ENCODE measurements at places on chromosomes 7 and 10.

DNA sequence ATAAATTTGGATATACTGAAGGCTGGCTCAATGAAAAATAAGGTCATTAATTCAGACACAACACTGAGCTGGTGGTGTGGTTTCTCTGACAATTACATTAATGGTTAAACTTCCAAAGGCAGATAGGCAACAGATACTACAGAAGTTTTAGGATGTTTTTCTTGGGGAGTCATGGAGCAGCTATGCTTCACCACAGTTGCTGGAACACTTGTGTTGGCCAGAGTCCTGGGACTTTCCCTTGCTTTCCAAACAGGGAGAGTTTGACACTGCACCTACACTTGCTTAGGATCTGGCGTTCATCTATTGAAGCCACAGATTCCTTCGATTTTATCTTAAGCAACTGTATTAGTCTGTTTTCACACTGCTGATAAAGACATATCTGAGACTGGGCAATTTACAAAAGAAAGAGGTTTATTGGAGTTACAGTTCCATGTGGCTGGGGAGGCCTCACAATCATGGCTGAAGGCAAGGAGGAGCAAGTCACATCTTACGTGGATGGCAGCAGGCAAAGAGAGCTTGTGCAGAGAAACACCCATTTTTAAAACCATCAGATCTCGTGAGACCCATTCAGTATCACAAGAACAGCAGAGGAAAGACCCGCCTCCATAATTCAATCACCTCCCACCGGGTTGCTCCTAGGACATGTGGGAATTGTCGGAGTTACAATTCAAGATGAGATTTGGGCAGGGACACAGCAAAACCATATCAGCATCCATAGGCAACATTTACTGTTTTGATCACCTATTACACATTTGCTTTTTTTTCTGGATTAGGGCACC lies 27.8 kb upstream of the TMEM178B start:
- DNase-seq: no peak

DNA sequence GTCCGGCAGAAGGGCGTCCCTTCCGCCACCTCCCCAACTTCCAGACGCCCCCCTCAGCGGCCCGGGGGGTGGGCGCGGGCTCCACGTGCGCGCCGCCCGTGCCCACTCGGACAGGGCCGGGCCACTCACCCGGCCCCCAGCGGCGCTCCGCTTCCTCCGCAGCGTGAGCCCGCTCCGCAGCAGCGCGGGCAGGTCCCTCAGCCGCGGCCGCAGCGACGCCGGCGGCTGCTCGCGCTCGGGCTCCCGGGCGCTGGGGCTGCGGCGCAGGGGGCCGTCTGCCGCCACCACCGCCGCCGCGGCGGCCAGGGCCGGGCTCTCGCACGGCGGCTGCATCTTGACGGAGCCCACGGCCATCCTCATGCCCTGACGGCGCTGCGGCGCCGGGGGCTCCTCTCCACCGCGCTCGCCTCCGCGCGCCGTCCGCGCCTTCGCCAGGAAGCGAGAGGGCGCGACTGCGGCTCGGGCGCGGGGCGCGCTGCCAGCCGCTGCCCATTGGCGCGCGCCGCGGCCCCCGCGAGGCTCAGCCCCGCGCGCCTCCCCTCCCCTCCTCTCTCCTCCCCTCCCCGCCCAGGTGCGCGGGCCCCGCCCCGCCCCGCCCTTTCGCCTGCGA lies at the start of gene RAPGEF5:
RAPGEF5 (minus strand) TSS at position 454 of the 610 bp plus-strand sequence; CDS start at position 360, 94 bp downstream.
- peak; percentile 53 for DNase-seq

DNA sequence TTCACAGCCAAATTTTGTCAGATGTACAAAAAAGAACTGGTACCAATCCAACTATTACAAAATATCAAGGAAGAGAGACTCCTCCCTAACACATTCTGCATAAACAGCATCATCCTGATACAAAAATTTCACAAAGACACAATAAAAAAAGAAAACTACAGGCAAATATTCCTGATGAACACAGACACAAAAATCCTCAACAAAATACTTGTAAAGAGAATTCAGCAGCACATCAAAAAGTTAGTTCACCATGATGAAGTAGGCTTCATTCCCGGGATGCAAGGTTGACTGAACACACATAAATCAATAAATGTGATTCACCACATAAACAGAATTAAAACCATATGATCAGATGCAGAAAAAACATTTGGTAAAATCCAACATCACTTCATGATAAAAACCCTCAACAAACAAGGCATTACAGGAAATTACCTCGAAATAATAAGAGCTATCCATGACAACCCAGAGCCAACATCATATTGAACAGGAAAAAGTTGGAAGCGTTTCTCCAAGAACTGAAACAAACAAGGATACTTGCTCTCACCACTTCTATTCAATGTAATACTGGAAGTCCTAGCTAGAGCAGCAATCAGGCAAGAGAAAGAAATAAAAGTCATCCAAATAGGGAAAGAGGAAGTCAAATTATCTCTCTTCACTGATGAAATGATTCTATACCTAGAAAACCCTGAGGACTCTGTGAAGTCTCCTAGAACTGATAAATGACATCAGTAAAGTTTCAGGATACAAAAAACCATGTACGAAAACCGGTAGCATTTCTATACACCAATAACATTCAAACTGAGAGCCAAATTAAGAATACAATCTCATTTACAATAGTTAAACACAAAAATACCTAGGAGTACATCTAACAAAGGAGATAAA lies 223.1 kb downstream of the REEP3 start:
- DNase-seq: no peak

GRCh38 chr7:40506158-40506557 lies 371.4 kb downstream of the SUGCT start:
- DNase-seq: no peak

GRCh38 chr10:54402576-54402975 lies 398.5 kb downstream of the PCDH15 start:
- no peak for DNase-seq

DNA sequence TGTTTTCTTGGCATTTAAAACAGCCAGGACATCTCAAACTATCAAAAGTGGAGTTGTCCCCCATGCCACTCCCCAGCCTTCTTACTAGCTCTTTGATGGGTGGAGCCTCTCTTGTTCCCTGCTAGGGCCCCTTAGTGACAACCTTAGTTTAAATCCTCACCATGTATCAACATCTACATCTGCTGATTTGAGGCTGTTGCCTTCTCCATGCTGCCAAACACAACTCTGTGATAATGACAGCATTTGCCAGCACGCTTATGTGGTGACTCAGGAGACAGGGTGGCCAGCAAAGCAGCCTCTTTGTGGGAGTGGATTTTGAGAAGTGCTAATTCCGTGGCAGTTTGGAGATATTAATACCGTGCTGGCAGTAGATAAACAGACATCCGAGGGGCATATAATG lies 145.4 kb downstream of the LRRC4 start:
- DNase-seq: no peak

- DNase-seq: no peak
These were observed 2.4 kb upstream of the ITPRIP start for GRCh38 chr10:104340641-104341040.

GRCh38 chr7:129831424-129832058 lies 121.2 kb downstream of the UBE2H start:
- no peak for DNase-seq

DNA sequence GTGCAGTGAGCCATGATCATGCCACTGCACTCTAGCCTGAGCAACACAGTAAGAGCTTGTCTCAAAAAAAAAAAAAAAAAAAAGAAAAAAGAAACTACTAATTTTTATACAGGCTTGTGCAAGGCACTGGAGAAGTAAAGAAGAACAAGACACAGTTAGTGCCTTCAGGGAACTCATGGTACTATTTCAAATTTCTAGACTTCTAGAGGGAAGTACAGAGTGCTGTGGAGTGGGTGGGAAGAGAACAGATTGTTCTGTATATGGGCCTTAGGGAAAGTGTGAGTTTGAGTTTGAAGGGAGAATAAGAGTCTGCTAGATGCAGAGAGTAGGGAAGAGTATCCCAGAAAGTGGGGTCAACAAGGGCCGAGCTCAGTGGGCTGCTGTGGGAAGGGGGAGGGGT lies 234.8 kb downstream of the PHTF2 start:
- no peak for DNase-seq

GRCh38 chr10:18155321-18155720 lies 15.1 kb downstream of the CACNB2 start:
- no peak for DNase-seq

GRCh38 chr7:155355745-155356144 lies 58.1 kb downstream of the INSIG1 start:
- DNase-seq: no peak

GRCh38 chr7:2643386-2644219 lies 11.8 kb downstream of the TTYH3 start:
- DNase-seq: no peak

- no peak for DNase-seq
These were observed 656 bp downstream of the VSTM4 start for GRCh38 chr10:49114718-49115014.

- DNase-seq: no peak
These were observed 143.8 kb downstream of the HGF start for GRCh38 chr7:81626008-81626407.

DNA sequence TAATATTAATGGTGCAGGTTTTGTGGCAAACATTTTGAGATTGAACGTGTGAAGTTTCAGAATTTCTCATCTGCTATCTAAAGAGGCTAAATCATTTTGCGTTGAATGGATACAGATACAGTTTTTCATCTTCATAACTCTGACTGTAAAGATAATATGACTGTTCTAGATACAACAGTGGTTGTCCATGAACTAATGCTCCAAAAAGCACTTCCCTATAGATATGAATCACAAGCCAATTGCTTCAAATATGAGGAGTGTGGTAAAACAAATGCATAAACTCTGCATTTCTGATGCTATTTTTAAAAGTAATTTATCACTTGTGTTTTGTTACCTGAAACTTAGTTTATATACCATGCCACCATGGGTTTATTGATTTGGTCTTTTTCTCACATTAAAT lies 750.1 kb downstream of the MAGI2 start:
- no peak for DNase-seq

DNA sequence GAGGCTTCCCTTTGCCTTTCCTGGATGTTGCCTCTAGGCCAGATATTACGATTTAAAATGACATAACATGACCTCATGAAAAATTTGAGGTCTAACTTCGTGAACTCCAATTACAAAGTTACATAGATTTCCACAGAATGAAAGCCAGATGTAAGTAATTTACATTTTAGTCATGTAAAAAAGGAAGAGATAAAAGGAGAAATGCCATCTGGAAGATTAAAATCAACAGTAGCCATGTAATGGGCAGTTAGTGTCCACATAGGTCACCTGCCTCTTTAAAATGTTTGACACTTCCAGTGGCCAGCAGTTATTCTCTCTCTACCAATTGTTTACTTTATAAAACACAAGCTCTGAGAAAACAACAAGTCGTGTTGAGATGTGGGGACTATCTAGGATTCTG lies 4.1 kb upstream of the VSTM2A start:
- DNase-seq: no peak

DNA sequence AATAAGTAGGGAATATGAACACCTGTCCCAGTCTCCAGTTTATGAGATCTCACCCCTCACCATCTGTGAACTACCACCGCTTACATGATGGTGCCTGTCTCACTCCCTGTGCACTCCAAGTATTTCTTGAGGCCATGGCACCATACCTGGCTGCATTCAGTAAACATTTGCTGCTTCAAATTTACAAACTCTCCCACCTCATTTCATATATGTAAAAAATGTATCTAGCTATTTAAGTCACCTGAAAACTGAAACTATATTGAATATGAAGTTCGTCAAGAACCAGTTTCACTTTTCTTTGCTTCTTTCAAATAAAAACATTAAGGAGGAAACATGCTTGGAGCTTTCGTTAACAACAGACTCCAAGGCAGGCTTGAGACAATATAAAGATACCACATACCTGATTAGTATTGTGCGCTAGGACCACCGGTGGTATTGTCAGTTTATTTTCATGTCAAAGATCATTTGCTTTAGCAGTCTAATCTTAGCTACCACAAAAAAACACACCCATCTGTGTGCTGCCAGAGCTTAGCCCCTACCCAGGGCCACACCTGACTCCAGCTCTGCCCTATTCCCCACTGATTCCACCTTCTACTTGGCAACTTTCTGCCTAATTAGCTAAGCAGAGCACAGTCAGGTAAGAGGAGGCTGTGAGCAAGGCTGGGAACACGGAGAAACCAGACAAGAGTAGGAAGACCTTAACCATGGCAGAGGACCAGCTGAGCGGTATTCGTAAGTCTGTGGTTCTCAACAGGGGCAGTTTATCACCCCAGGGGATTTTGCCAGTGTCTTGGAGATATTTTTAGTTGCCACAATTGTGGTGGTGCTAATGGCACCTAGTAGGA lies 92.0 kb downstream of the ZFAND4 start:
- DNase-seq: no peak

DNA sequence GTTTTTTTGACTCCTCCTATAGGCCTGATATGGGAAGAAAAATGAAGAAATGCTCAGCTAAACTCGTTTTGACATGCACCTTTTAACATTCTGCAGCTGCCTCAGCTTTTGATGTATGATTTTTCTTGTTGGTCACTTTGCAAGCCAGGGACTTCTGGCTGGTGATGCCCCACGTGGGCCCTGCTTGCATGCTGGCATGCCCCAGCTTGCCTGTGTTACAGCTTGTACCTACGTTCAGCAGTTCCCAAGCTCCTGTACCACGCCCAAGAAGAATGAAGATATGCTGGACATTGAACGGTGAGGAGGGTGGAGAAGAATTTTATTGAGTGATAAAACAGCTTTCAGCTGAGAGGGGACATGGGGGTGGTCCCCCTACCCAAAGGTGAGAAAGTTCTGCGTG lies 245.6 kb upstream of the FZD8 start:
- no peak for DNase-seq

- no peak for DNase-seq
These were observed 237.1 kb upstream of the SHH start for GRCh38 chr7:156049366-156049765.

DNA sequence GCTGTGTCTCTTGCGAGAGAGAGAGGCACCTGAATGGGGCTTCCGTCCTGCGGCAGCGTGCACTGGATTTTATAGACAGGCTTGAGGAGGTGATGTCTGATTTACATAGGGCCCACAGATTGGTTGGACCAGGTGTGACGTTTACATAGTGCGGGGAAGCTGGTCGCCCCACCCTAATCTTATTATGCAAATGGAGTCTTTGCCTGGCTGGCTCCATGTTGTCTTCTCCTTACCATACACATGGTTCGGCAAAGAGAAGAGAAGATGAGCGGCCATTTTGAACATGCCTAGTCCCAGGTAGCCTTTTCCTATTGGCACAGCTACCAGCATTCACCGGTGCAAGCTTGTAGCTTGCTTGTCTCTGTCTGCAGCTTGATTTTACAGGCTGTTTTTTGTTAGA lies 238.5 kb upstream of the GALNT17 start:
- no peak for DNase-seq

- DNase-seq: no peak
These were observed 291.0 kb upstream of the C7orf33 start for GRCh38 chr7:148299350-148300276.

DNA sequence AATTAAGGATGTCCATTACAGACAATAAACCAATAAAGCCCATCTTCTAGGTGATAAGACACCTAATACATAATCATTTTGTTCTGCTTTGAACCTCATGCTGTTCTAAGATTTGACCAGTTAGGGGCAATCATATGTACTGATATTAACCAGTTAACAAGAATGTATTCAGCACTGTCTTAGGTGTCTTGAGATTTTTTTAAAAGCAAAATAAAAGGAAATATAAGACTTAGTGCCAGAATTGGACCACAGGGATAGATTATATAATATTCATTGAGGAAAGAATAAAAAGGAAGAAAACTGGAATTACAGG lies 32.0 kb downstream of the IMMP2L start:
- DNase-seq: no peak
